Activated CD8-positive, alpha-beta T cell treated with anti-CD3 and anti-CD28 coated beads for 36 hours (primary cell): ENCODE measurements at places on chromosomes 5 and 9. TPM values are rescaled to one million over a fixed set of nuclear protein-coding genes. Genes with fewer than 3 reads are reported as not detected.

GRCh38 chr9:132582786-132583583 lies 579 bp downstream of the BARHL1 start:
- DNase-seq: no peak
- no peak overlapping the region for H3K4me3 ChIP-seq
- H3K27ac ChIP-seq: no peak overlapping the region
- H3K4me1 ChIP-seq: peaks cover 10% of the 10 kb centered on the region
- H3K36me3 ChIP-seq: no peaks in the 10 kb centered on the region

DNA sequence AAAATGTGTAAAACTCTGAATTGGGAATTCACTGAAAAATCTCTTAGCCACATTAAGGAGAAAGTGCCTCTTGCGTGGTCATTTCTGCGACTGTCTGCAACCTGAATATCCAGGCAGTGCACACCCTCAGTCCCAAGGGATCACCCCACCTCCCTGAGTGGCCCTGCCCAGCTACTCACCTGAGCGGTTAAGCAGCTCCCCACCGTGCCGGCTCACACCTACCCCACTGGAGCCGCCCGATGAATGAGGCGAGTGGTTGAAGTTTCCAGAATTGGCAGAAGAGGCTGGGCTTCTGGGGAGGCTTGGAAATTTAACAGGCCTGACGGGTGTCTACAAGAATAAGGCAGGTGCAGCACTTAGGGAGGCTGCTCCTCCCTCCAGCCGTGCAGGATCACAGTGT lies 25.6 kb downstream of the ANKS6 start:
- H3K27me3 ChIP-seq: no peaks in the 10 kb centered on the region
- H3K4me1 ChIP-seq: no peaks in the 10 kb centered on the region
- H3K27ac ChIP-seq: no peak overlapping the region

DNA sequence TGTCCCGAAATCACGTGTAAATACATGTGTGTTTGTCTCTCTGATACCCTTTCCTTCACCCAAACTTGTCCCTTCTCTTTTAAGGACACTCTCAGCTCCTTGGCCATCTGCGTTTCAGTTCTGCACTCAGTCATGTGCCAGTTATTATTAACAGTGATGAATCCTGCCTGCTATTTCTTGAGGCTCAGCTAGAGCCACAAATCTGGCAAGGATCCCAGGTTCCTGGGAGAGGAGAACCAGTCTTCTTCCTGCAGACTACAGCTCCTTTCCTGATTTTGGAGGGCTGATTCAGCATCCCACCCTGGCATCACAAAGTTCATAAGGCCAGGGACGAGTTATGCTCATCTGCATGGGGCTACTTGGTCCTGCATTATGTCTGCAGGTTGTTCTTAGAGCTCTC lies 5.6 kb downstream of the MAMDC2 start:
- H3K27me3 ChIP-seq: peaks cover 38% of the 10 kb centered on the region
- H3K27ac ChIP-seq: no peak overlapping the region
- peaks cover 3% of the 10 kb centered on the region for H3K4me1 ChIP-seq

- peak overlapping the region; percentile 78 for H3K27ac ChIP-seq
- H3K4me1 ChIP-seq: peaks cover 29% of the 10 kb centered on the region
- peak; percentile 40 for DNase-seq
- no peak overlapping the region for H3K4me3 ChIP-seq
Observed at GRCh38 chr5:10704949-10705621, 55.9 kb downstream of the DAP start.

GRCh38 chr5:154714266-154714986 lies 40.8 kb upstream of the LARP1 start:
- H3K4me3 ChIP-seq: no peak overlapping the region
- no peaks in the 10 kb centered on the region for H3K36me3 ChIP-seq
- no peak overlapping the region for H3K27ac ChIP-seq
- peak; percentile 15 for DNase-seq
- H3K4me1 ChIP-seq: peaks cover 7% of the 10 kb centered on the region

GRCh38 chr9:20593537-20593936 lies 28.8 kb downstream of the MLLT3 start:
- no peak for DNase-seq
- no peak overlapping the region for H3K27ac ChIP-seq
- H3K27me3 ChIP-seq: no peaks in the 10 kb centered on the region
- H3K36me3 ChIP-seq: peaks cover 25% of the 10 kb centered on the region

DNA sequence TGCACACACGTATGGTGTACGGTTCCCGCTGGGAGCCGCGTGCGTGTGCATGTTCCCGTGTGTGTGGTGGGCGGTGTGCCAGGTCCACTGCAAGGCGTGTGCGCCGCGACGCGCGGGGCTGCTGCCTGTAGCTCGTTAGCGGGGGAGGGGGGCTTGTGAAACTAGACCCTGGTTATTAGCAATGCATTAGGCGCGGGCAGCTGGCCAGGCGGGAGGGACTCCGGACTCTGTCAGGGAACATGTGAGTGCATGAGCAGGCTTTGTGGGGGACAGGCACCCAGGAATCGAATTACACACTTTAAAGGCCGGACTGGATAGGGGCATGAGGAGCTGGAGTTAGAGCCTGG lies 32.2 kb upstream of the ENHO start:
- H3K27ac ChIP-seq: no peak overlapping the region
- H3K4me1 ChIP-seq: no peaks in the 10 kb centered on the region
- no peak overlapping the region for H3K4me3 ChIP-seq
- H3K27me3 ChIP-seq: peaks cover 14% of the 10 kb centered on the region

DNA sequence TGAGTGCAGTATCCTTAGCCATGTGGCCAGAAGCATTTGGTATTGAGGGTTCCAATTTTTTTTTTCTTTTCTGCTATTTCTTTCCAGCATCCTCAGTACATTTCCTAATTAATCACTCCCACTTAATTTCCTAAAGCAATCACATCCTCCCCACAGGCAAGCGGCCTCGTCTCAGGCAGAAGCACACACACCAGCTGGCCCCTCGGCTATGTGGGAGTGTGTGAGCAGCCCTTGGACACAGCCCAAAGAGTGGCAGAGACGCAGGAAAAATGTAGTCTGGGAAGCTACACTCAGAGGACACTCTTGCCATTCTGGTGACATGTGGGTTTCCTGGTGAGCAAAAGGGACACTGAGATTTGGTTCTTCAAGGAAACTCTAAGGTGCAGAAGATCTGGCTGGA lies 20.7 kb downstream of the SLIT3 start:
- H3K4me1 ChIP-seq: no peaks in the 10 kb centered on the region
- DNase-seq: no peak
- no peak overlapping the region for H3K27ac ChIP-seq
- no peaks in the 10 kb centered on the region for H3K27me3 ChIP-seq
- H3K36me3 ChIP-seq: no peaks in the 10 kb centered on the region
- H3K4me3 ChIP-seq: no peak overlapping the region

GRCh38 chr5:17157916-17158529 lies 59.4 kb upstream of the BASP1 start:
- H3K4me3 ChIP-seq: no peak overlapping the region
- no peak for DNase-seq
- H3K27me3 ChIP-seq: peaks cover 2% of the 10 kb centered on the region
- no peaks in the 10 kb centered on the region for H3K36me3 ChIP-seq
- H3K27ac ChIP-seq: no peak overlapping the region

- no peaks in the 10 kb centered on the region for H3K4me1 ChIP-seq
- no peak overlapping the region for H3K4me3 ChIP-seq
- DNase-seq: no peak
Observed at GRCh38 chr9:78630966-78631365, 334.0 kb downstream of the PSAT1 start.

DNA sequence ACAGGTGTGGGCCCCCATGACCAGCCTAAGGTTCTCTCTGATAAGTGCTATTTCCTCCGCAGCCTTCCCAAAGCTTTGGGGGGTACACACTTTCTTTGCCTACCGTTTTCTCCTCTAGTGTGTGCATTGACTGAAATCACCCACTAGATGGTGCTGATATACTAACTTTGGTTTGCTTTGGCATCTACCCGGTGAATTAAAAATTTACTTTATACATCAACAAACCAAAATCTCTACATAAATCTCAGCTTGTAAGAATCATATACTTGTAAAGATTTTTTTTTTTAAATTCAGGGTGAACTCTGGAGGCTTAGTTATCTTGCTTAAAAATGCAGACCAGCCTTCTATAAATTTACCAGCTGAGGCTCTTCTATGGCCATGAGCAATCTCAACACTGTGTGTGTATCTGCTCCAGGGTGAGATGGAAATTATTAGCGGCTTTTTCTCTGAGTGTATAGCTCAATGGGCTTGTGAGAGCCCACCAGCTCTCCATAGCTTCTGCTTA lies 475.7 kb upstream of the TNC start:
- no peak for DNase-seq
- H3K27ac ChIP-seq: no peak overlapping the region
- peaks cover 19% of the 10 kb centered on the region for H3K27me3 ChIP-seq
- H3K4me3 ChIP-seq: no peak overlapping the region

DNA sequence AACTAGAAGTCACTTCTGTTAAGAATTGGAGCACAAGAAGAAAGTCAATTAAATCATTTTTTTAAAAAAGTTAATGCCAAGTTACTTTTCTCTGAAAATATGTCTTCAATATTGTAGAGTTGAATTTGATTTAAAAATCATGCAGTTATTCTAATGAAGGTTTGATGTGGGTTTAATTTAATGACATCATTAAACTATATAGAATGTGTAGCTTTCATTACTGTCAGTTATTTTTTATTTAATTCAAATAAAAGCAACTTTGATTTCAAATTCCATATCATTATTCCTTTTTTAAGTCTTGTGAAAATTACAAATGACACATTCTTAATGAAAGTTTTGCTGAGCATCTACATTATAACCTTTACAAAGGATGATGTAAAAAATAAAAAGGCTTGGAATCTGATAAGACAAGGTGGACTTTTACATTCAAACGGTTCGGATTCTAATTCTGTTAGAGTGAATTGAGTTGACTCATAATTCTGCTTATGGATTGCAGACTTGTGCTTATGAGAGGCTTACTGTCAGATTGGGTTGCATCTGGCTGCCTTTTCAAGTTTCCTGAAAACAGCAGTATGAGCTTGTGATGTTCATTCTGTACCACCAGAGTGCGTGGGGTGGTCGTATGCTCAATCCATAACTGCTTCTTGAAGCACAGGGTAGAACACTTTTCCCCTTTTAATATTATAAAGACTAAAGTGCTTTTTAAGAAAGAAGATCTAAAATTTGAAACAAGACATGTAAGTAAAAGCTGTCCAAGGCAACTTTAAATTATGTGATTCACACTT lies 253.0 kb upstream of the ARRDC3 start:
- H3K27ac ChIP-seq: no peak overlapping the region
- no peaks in the 10 kb centered on the region for H3K4me1 ChIP-seq
- H3K36me3 ChIP-seq: no peaks in the 10 kb centered on the region
- no peak for DNase-seq

GRCh38 chr9:97132865-97133264 lies 93.9 kb upstream of the CTSV start:
- no peak overlapping the region for H3K4me3 ChIP-seq
- no peaks in the 10 kb centered on the region for H3K27me3 ChIP-seq
- H3K36me3 ChIP-seq: no peaks in the 10 kb centered on the region

- no peaks in the 10 kb centered on the region for H3K4me1 ChIP-seq
- H3K27me3 ChIP-seq: peaks cover 17% of the 10 kb centered on the region
- no peak overlapping the region for H3K27ac ChIP-seq
- DNase-seq: no peak
- H3K4me3 ChIP-seq: no peak overlapping the region
Observed at GRCh38 chr9:95363051-95363841, 45.7 kb upstream of the FANCC start.

DNA sequence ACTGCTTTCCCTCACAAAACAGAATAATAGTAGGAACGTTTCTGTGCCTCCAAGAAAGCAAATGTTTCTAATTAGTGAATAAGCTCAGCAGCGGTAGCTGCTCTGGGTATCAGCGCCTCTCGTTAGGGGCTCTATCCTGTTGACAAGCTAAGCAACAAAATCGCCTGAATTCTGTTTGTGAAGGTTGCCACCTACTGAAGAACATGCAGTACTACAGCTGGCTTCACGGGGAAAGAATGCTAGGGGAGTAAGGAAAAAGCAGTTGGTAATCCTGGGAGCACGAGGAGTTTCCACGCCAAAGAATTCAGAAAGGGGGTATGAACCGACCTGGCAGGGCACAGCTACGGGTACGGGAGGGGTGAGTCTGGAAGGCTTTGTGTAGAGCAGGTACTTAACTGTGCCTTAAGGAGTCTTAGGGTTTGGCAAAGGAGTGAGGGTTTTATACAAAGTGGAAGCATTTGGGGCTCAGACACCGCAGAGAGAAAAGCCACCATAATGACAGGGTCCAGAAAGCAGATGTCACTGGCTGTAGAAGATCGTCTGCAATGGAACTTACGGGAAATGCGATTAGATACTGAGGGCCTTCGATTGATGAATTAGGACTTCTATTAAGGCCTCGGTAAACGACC lies 171.7 kb downstream of the TTC39B start:
- DNase-seq: peak; percentile 51
- H3K27me3 ChIP-seq: no peaks in the 10 kb centered on the region

Gene GDA
- total RNA-seq: not detected

Gene P4HA2
- total RNA-seq: 17.3 TPM

Gene PCDHGA9
- total RNA-seq: 0.09 TPM

Gene FAM153A
- total RNA-seq: 56.9 TPM

Gene SLC2A8
- 1.6 TPM for total RNA-seq

Gene PCDHGA11
- total RNA-seq: not detected

Gene CKMT2
- total RNA-seq: not detected

Gene KIF27
- 2.6 TPM for total RNA-seq
